ENCODE measurements at places on chromosomes 7 and 10. TPM values are rescaled to one million over a fixed set of nuclear protein-coding genes. Genes with fewer than 3 reads are reported as not detected.

GRCh38 chr10:75283078-75283670 is 47.4 kb upstream of the COMTD1 start:
- H3K36me3 ChIP-seq, result no peaks in the 10 kb centered on the region
- no peak overlapping the region for H3K4me3 ChIP-seq
- no peaks in the 10 kb centered on the region for H3K27me3 ChIP-seq
- no peak for DNase-seq
- H3K27ac ChIP-seq, result no peak overlapping the region

DNA sequence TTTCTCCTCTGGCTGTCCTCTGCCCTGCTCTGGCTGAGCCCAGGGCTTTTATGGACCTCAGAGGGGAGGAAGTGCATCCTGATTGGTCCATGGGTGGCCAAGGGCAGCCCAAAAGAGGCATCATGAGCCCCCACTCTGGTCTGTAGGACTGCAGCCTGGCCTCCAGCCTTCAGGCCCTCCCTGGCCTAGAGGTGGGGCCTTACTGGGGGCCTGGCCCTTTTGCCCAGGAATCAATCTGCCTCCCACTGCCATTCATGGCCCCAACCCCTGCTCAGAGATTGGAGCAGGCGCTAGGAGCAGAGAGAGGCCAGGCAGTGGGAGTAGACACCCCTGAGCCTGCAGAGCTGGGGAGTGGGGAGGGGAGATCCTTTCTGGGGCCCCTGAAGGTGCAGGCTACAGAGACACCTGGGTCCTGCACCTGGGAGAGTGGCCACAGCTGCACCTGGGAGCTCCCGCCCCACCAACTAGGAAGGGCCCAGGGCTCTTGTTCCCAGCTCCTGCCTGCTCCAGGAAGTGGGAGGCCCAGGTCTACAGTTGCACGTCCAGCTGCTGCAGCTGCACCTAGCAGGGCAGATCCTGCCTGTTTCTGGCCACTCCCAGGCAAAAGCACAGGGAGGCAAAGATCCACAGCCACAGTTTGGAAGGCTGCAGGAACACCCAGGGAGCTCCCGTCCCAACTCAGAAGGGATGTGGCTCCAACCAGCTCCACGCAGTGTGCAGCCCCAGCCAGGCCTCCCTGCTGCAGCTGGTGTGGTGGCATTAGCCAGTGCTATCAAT is 6.4 kb upstream of the DYNC2I1 start:
- H3K36me3 ChIP-seq, result no peaks in the 10 kb centered on the region
- H3K27ac ChIP-seq, result no peak overlapping the region
- peaks cover 3% of the 10 kb centered on the region for H3K4me1 ChIP-seq
- no peak overlapping the region for H3K4me3 ChIP-seq

GRCh38 chr7:681551-682307 is 44.8 kb upstream of the DNAAF5 start:
- no peak overlapping the region for H3K4me3 ChIP-seq
- H3K27ac ChIP-seq, result no peak overlapping the region

- H3K4me3 ChIP-seq, result no peak overlapping the region
- no peak for DNase-seq
- H3K36me3 ChIP-seq, result no peaks in the 10 kb centered on the region
- no peak overlapping the region for H3K27ac ChIP-seq
These were observed 29.4 kb downstream of the OR9A2 start for GRCh38 chr7:142997456-142997989.

DNA sequence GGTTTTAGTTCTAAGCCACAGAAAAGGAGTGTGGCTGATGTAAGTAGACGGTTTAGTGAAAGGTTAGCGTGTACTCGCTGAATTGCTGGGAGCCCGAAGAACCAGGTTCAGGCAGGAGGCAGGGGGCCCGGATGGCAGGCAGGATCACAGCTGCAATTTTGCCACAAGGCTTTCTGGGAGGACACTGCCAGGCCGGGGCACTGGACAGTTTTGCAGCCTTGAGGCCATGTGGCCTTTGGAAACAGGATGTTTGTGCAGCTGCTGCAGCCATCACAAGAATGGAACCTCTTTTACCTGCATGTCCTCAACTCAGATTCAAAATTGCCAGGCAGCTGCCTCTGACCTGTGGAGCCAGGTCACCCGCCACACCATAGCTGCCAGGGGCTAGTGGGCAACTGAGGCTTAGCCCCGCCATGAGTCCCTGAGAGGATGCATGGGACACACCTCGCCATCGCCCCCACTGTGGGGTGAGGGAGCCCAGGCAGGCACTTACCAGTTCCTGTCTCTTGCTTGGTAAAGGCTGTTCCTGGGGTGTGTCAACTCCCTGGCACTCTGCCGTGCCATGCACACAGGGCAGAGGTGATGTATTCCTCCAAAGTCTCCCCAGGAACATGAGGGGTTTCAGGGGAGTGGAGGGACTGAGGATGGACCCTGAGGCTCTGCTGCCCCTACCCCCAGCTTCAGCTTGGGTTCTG is 188.6 kb downstream of the RPS24 start:
- H3K4me3 ChIP-seq, result no peak overlapping the region
- H3K27ac ChIP-seq, result no peak overlapping the region
- H3K36me3 ChIP-seq, result no peaks in the 10 kb centered on the region
- no peaks in the 10 kb centered on the region for H3K27me3 ChIP-seq

DNA sequence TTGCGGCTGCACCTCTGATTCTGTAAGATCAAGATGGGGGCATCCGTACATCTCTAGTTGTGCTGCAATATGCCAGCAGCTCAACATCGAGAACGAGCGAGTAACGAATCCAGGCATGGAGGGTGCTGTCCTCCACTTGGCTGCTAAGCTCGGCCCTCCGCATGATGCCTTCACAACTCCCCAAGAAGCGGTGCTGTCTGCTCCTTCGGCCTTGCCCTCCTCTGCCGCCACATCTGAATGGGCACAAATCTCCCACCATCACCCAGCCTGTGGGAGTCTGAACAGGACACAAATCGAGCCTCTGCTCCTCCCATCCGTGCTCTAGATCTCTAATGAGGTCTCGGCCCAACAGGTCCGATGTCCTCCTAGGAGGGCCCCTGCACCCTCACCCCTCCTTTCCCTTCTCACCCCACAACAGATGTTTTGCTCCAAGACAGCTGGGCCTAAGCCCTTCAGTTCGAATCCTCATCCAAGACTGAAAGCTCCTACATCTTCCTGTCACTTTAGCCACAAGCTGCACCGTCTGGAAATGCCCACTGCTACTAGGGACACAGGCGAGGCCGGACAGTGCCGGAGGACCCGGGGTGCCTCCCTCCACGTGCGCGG is 86.7 kb downstream of the ZNF33B start:
- H3K4me3 ChIP-seq, result peak overlapping the region; percentile 59
- peak overlapping the region; percentile 65 for H3K27ac ChIP-seq
- DNase-seq, result peak; percentile 13
- no peaks in the 10 kb centered on the region for H3K27me3 ChIP-seq
- H3K36me3 ChIP-seq, result no peaks in the 10 kb centered on the region
- peaks cover 19% of the 10 kb centered on the region for H3K4me1 ChIP-seq

DNA sequence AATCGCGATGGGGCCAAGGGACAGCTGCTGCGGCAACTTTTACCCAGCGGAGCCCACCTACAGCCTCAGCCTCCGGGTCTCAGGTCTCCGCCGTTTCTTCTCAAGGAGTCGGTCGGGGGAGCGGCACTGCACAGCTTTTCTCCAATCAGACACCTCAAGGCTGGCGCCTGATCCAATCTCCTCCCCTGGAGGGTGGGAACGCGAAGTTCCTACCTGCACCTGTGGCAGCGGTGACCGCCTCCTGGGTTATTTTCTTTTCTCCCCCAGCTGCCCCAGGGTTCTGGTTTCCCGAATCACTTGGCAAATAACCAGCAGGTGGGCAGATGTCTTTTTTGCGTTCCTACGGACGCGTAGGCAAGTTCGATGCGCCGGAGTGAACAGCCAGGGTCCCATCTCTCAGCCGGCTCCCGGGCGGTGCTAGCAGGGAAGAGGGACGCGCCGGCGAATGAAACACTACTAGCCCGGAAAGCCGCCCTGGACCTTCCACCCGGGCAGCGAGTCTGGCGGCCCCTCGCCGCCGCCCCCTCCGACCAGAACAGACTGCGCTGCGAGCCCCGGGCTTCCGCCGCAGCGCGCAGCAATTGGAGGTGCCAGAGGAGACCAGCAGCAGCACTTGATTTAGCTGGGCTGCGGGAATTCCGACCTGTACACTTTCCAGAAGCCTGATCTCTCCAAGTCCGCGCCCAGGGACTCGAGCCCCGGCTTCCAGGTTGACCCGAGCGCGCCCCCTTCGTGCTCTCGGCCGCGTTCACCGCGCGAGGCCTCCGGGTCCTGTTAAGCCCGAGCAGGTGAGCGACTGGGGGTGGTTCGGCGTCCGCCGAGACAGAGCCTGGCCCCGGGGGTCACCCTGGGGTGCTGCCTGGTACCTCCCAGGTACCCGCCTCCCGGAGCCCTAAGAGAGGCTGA is at the start of gene PRR15:
Gene PRR15 (plus strand): TSS at position 246 of the 906 bp plus-strand sequence. CDS start 2,495 bp downstream, outside the sequence.
- H3K4me3 ChIP-seq, result no peak within 1 kb of the TSS
- peaks cover 35% of the 10 kb centered on the region for H3K27me3 ChIP-seq
- H3K4me1 ChIP-seq, result peaks cover 32% of the 10 kb centered on the region
- no peak within 1 kb of the TSS for H3K27ac ChIP-seq
- H3K36me3 ChIP-seq, result no peaks in the 10 kb centered on the region

DNA sequence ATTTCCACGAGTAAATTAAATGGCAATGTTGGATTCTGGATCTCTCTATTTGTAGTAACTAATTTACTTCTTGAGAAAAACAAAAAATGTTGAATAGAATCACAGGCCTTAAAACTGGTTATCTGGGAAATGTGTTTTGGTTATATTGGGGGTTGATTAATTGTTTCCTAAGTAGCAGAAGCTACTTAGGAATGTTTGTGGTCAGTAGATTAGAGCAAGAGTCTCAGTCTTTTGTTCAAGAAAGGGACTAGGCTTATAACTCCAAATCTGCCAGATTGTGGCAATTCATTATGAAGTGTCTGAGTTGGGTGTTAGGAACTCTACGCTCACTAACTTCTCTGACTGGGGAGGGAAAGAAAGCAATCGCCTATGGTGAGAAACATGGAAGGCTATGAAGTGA is 244.3 kb upstream of the PHYHIPL start:
- H3K4me3 ChIP-seq, result no peak overlapping the region
- H3K36me3 ChIP-seq, result no peaks in the 10 kb centered on the region
- H3K27ac ChIP-seq, result no peak overlapping the region
- H3K4me1 ChIP-seq, result no peaks in the 10 kb centered on the region
- DNase-seq, result no peak

DNA sequence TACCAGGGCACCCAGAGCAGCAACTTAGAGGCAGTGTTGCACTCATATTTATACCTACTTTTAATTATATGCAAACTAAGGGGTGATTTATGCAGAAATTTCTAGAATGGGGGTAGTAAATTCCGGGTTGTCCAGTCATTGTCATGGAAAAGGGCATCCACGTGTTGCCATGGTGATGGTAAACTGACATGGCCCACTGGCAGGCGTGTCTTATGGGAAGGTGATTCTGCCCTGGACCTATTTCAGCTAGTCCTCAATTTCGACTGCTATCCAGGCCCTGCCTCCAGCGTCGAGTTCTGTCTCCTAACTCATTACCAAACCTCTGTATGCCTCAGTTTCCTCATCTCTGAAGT is 12.8 kb downstream of the SNX8 start:
- DNase-seq, result no peak
- peaks cover 20% of the 10 kb centered on the region for H3K4me1 ChIP-seq

RBP3 gene
- not detected for total RNA-seq

SMARCD3 gene
- total RNA-seq, result 8.7 TPM

CYP26A1 gene
- not detected for total RNA-seq

DGKI gene
- not detected for total RNA-seq

OR2A42 gene
- total RNA-seq, result not detected

PDIA4 gene
- total RNA-seq, result 82.0 TPM

AOC1 gene
- not detected for total RNA-seq

FBXO24 gene
- 0.45 TPM for total RNA-seq

ITGB1 gene
- 202 TPM for total RNA-seq

ASAH2 gene
- 3.4 TPM for total RNA-seq

ST8SIA6 gene
- total RNA-seq, result 12.2 TPM
